Hematopoietic multipotent progenitor cell treated with erythropoietin and hydrocortisone succinate and interleukin-3 and kit ligand, for 15 days (in vitro differentiated cells): ENCODE measurements at places on chromosomes 3 and 15.

GRCh38 chr3:141482245-141482922, 4.4 kb upstream of the RASA2 start:
- DNase-seq = no peak

DNA sequence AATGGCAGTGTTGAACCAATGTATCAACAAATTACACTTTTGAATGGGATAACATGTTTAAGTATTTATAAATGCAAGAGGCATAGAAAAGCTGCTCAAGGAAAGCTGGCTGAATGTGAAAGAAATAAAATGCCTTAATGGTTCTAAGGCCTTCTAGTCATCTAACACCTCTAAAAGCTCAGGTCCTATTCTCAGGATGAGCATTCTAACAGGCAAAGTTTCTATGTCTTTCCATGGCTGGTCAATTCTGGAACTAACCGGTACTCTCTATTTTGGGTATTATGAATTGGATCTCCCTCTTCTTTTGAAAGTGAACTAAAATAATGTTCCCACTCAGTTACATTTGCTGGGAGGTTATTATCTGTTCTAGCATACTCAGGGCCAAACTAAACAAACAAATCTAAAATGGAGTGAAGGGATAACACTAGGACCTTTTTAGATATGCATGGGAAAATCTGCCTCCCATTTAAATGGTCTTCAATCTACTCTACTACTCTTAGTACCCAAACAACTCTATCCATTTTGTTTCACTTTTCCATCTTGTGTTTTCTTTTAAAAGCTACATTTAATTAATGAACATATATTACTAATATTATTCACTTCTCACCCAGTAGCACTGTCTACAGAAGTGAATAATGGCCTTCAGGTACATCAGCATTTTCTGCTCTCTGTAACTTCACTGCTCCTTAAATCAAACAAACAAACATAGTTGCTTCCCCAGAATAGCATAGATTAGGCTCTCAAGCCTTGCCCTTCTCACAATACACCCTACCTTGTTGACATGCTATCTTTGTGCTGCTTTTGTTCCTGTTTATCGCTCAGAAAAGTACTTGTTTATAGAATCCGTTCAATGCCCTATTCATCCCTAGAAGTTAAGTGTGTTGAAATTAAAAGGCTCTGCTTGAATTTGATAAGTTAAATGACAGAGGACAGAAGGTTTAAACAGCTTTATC, 46.4 kb downstream of the CBLB start:
- no peak for DNase-seq

DNA sequence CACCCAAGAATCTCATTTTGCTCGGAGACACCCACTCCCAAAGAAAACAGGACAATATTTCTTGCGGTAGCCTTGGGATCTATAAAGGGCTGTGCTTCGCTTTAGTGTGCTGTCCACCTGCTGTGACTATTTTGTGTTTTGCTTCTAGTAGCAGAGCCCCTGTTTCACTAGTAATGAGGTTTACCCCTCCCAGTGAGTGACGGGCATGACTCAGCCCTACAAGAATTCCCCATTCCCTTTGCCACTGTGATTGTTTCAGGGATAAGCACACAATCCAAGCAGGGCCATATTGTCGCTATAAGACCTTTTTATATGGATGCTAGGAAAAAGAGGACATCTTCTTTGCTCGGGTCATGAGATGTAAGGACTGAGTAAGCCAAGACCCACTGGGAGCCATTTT, 62.5 kb upstream of the FOXB1 start:
- no peak for DNase-seq

DNA sequence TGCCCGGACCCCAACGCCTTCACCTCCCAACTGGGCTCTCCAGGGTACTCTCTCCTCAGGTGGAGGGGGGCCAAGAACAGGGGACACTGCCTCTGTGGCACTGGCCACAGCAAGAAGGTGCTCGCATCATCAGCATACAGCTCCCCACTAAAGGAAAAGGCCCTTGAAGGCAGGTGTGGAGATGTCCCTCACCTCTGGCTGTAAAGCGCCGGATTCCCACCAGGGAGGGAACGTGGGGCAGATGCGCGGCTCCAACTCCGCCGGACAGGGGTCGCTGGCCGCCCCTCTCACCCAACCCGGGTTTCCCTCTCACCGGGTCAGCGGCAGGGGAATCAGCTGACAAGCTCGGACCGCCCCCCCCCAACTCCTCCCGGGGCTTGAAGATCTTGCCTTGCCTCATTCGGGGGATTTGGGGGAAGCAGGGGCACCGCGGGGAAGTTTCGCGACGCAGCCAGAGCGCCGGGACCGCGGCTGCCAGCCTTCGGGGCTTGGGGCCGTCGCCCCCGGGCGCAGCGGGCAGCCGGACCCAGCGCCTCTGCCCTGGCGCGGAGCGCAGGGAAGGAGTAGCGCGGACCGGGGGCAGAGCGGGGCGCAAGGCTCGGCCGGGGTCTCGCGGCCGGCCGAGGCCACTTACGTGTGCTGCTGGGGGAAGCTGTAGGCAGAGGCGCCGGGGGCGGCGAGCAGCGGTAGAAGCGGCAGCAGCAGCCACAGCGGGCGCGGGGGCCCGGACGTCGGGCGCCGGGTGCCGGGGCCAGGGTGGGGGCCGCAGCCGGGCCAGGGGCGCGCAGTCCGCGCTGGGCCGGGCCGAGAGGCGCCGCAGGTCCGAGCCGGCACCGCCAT, 630 bp downstream of the CACNA2D2 start:
- DNase-seq = no peak

GRCh38 chr3:128556907-128557306, 63.9 kb upstream of the GATA2 start:
- DNase-seq = no peak

DNA sequence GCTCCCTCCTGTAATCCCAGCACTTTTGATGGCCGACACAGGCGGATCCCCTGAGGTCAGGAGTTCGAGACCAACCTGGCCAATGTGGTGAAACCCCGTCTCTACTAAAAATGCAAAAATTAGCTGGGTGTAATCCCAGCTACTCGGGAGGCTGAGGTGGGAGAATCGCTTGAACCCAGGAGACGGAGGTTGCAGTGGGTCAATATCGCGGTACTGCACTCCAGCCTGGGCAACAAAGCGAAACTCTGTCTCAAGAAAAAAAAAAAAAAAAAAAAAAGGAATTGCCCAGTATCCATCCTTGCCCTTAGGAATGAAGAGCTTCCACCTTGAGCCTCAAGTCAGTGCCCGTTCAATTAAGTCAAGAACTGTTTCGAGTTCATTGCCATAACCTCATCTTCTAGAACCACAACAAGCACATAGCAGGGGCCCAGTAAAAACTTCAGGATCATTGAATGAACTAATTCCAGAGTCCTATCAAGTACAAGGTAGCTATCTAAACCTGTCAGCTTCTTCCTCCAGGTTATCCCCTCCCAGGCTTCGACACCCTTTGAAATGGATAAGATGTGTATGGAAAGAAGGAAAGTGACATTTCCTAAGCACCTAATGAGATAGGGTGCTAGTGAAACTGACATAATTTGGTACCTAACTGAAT, 826 bp downstream of the DBR1 start:
- peak; percentile 25 for DNase-seq

- no peak for DNase-seq
Observed at GRCh38 chr3:187403768-187404288, 35.6 kb downstream of the RTP4 start.

- DNase-seq = no peak
Observed at GRCh38 chr3:191085091-191085490, 114.0 kb upstream of the OSTN start.

- peak; percentile 84 for DNase-seq
Observed at GRCh38 chr3:37028329-37028728, 35.0 kb downstream of the MLH1 start.

- peak; percentile 23 for DNase-seq
Observed at GRCh38 chr3:27312044-27312668, 57.0 kb downstream of the NEK10 start.

DNA sequence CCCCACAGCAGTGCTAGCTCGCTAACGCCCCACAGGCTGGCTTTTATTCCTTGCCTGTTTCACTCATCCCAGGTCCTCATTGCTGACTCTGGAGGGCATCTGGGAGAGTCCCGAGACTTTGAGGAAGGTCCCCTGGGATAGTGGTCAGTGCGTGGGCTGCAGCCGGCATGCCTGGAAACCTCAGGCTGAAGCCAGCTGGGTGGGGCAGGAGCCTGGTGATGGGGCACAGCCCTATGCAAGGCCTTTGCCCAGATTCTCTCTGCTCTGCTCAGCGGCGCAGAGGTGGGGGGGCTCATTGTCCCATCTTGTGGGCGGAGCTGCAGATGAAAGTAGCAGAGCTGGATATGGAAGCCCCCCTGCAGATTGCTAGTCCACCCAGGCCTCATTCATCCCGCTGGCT, 55.7 kb upstream of the SMAD6 start:
- DNase-seq = no peak

DNA sequence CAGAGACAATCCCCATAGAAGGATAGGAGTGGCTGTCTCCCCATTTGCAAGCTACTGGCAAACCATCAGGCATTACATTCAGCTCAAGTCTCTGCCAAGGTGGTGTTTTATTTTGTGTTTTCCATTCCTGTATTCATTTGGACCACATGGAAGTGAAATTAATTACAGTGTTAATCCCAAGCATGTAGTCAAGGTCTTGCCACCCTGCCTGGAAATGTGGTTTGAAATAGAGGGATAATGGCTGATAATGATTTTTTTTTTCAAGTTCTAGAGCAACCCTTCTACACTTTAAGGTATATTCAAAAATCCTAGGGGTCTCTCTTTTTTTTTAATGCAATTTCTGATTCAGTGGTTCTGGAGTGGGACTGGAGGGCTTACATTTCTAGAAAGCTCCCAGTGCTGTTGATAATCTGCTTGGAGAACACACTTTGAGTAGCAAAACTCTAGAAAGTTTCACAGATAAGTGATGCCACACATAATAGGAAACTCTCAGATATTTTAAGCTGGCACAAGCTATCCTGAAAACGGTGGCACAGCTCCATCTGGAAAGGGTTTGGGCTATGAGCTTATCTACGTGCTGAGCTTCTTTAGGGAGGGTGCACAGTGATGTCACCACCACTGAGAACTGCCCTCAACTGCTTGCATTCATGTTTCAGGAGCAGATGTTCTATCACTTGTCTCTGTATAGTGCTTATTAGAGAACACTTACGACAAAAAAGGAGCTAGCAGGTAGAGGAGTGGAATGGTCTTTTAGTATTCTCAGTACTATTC, 140.1 kb upstream of the IL12A start:
- no peak for DNase-seq

DNA sequence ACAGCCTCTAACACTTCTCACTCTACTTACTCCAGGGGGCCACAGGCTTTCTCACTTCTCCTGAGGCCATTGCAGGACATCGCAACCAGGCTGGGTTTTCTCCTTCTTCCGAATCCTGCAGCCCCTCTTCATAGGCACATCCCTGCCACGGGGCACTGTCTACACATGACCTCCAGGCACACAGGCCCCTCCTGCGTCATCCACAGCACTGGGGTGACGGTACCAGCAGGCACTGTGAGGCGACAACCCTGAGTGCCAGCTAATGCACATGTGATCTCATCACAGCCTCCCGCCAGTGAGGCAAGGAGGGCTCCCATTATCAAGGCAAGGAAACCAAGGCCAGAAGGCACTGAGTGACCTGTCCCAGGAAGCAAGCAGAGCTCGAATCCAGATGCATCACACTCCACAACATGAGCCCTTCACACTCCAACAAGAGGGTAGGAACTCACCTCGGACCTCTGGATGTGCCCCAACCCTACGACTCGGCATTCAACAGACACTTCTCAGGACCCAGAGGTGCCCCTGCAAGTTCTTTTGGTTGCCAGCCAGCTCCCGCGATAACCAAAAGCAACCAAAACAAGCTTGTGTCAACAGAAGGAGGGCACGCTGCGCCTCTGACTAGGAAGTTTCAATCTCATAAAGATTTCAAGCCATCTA, 16.7 kb downstream of the FAM174B start:
- no peak for DNase-seq

DNA sequence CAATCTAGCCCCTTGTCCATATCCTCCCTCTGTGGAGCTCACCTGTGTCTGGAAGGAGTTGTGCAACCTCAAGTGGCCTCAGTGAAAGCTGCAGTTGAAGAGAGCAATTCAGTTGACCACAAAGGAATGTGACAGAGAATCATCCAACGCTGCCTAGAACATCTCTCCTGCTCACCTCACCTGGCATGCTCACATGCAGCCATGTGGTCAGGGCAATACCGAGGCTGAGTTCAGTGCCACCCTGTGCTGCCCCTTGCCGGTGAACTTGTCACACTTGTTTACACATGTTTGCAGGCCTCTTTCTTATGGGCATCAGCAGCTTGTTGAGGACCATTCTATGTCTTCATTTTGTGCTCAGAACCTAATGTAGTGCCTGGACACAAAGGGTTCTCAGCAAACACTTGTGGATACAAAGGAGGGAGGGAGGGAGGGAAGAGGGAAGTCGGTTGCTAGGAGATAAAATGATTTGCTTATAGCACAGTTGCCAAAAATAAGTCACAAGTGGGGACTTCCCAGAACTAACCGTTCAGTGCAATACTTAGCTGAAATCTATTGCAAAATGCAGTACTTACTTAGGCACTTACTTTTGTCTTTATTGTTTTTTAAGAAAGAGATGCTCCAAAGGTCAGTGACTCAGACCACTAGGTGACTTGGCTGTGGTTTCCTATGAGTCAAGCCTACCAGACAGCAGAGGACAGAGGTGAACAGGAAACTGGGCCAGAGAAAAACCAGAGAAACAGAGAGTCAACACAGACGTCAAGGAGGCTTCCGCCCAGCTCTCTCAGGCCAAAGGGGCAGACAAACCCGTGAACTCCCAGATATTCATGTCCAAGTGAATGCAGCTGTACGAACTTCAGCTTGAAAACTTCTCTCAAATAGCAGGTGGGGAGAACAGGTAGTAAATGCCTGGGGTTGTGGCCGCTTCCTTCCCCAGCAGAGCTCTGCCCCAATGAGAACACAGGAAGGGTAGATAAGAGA, 227.8 kb upstream of the CTNNB1 start:
- DNase-seq = no peak

- DNase-seq = no peak
Observed at GRCh38 chr3:16124636-16125035, 49.8 kb upstream of the GALNT15 start.

- no peak for DNase-seq
Observed at GRCh38 chr3:104101736-104102135, 1265.0 kb upstream of the ALCAM start.
